Stimulated activated CD8-positive, alpha-beta memory T cell treated with anti-CD3 and anti-CD28 coated beads, Interleukin-4, amount 100 ng/mL, for 4 hours (primary cell): ENCODE measurements at places on chromosomes 5 and 9.

DNA sequence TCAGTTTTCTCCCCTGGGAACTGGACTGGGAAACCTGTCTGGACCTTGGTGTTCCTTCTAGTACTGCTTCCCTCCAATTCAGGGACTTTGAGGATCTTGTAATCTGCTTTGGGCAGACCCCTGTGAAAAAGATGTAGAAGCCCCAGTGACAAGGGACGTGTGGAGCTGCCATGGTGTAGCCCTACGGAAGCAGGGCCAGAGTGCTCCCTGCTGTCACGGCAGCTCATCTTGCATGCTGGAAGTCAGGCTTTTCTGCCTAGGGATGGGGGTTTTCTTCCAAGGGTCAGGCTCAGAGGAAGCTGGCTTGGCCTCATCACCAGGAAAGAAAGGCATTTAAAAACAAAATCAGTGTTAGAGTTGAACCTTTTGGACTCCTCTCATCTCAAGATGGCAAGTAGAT is 86.4 kb downstream of the AMBP start:
- DNase-seq, result no peak

GRCh38 chr5:177452688-177453638 is 6.3 kb downstream of the PRR7 start:
- no peak for DNase-seq

DNA sequence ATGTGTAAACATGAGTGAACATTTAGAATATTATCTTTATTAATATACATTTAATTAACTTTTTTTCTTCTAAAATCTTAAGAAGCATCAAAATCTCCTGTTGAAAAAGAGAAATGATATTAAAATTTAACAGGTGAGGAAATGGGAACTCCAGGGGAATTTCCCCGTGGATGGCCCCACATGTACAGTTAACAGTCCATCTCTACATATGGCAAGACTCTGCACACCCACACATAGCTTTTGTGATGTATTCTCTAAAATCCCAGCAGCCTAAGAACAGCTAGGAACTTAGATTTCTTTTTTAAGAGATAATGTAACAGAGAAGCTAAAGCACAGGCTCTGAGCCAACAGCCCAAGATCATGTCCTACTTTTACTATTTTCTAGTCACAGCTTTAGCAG is 556.3 kb upstream of the RGMB start:
- DNase-seq, result no peak

DNA sequence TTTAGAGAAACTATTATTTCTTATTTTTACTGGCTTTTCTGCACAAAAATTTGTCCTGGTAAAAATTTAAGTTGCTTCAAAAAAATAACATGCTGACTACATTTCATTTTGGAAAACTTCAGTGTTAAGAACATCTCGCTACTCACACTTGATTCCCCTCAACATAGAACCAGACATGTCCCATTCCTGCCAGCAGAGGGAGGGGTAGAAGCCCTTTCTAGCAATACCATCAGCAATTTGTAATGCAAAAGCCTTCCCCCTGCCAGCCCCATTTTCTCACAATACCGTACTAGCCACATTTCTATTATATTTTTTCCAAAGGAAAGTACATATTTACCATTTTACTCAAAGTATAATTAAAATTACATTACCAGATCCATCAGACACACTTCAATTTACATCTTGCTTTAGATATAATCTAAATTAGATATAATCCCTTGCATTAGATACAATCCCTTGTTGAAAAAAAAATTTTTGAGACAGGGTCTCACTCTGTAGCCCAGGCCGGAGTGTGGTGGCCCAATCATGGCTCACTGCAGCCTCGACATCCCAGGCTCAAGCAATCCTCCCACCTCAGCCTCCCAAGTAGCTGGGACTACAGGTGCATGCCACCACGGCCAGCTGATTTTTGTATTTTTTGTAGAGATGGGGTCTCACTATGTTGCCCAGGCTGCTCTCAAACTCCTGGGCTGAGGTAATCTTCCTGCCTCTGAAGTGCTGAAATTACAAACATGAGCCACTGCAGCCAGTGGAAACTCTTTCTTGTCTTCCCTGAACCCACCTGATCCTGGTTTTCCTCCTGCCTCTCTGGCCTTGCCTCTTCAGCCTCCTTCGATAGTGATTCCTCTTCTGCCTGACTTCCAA is 39.6 kb upstream of the IDNK start:
- DNase-seq, result no peak

DNA sequence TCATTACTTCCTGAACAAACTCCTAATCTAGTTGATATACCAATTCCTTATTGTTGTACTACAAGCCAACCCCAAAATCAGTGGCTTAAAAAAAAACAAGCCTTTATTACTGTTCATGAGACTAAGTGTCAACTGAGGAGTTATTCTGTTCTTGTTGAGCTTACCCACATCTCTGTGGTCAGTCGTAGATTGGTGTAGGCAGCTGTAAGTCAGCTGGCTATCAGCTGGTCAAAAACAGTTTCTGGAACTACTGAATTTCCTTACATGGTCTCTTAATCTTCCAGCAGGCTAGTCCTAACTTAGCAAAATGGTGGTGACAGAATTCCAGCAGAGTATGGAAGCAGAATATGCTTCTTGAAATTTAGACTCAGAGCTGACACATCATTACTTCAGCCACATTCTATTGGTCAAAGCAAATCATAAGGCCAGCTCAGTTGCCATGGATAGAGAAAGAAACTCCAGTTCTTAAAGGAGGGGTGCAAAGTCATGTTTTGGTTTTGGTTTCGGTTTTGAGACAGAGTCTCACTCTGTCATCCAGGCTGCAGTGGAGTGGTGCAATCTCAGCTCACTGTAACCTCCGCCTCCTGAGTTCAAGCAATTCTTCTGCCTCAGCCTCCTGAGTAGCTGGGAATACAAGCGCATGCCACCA is 386.1 kb upstream of the MPDZ start:
- no peak for DNase-seq

GRCh38 chr5:619444-619843 is 7.3 kb downstream of the CEP72 start:
- no peak for DNase-seq

- no peak for DNase-seq
Observed at GRCh38 chr9:137547687-137548543, 2.3 kb downstream of the PNPLA7 start.
